ENCODE measurements at places on chromosomes 5 and 9.

DNA sequence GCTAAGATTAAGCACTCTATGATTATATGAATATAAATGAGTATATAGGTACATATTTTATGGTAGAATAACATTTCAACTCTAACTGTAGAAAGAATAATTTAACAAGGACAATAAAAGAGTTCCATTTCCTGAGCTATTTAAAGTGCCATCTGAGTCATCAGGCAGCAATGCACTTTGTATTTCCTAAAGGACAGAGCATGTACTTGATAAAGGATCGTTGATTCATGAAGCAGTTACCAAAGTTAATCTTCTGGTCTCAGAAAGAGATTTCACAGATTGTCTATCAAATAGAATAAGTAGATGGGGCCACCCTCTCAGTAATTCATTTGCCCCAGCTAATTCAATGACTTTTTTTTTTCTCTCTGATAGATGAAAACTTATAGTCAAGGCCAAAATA lies 747.8 kb downstream of the CDH18 start:
- no peak for DNase-seq

DNA sequence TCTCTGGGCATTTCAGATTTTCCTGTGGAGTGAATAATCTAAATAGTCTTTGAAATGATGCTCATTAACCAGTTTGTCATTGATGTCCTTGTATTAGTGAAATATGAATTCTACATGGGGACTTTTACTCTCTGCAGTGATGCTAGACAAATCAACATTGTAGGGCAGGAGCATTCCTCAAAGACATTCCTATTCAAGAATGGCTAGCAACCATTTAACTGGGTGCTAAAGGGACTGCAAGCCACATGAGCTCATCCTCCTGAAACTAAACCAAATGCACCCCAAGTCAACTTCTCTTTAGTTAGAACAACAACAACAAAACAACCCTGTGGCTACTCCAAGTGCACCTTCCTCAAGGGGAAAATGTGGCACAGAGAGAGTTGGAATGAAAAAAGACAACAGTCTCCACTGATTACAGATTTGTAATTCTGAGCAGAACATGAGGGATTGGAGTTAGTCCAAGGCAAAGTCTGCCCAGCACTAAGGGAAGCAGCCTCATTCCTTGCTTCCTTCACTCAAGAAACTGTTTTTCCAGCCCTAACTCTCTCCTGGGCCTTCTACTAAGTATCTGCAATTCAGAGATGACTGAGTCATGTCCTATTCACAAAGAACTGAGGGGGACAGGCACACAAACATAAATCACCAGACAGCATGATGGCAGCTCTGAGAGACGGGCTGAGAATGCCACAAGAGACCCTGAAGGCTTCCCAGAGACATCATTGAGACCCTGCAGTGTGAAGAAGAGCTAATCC lies 82.0 kb upstream of the WWC1 start:
- DNase-seq, result no peak

GRCh38 chr5:118325931-118326330 lies 662.4 kb downstream of the DTWD2 start:
- no peak for DNase-seq

DNA sequence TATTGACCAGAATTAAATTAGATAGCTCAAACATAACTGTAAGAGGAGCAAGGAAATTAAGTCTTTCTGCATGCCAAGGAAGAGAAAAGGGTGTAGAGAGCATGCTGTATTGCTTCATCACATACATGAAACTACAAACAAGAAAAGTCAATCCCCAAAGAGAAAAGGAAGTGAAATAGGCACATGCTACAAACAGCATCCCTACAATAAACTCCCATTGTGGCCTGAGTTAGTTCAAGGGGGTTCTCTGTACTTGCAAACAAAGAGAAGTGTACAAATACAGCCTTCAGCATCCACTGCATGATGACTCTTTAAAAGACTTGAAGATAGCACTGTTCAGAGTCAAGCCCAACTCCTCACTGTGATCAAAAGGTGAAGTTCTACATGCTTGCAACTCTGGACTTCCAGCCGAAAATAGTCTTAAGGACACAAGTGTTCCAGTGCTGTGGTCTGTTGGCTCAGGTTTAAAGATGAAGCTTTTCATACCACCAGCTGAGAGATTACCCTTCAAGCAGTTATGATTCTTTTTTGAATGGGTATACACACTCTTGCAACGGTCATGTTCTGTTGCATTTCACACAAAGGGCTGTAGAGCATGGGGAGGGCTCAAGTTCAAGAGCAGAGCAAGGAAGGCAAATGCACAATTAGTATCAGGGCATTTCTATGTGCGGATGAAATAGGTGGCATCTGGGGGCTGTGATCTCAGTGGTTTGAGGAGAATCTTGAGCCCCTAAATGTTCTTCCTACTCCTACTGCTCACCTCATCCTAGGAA lies 534.5 kb downstream of the EBF1 start:
- no peak for DNase-seq

DNA sequence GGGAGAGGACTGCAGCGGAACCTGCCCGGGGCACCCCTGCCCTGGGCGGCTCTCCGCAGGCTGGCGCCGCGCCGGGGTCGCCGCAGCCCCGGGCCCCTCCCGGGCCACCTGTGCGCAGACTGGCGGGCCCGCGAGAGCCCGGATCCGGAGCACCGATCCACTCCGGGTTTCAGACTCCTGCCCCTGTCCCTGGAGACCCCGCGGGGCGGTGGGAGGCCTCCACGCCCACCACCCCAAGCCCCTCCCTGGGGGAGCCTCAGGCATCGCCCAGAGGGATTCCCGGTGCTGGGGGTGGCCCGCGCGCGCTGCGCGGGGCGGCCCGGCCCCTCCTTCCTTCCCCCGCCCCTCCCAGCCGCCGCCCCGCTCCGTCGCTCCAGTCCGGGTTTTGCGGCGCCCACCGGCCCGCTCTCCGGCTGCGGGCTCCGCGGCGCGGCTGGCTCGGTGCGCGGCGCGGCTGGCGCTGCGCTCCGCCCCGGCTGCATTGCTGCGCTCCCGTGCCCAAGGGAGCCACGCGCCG lies at the start of gene UNC5A:
UNC5A (plus strand) TSS at position 479 of the 517 bp plus-strand sequence. CDS start 192 bp downstream, outside the sequence.
- no peak for DNase-seq

DNA sequence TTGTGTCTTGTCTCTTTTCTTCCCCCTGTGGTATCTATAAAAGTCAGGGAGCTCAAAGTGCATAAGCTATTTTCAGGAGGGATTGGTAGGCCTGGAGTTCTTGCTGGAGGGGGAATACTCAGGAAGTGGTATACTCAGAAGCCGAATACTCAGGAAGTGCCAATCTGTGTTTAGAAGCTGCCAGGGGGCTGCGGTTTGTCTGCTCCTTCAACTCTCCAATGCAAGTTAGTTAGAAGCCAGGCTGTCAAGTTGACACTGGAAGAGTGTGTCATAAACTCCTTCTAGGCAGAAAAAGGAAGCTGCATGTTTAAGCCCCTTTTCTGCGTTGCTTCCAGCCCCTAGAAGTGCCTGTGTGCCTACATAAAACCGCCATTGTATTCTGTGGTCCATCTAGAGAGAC lies 366.5 kb downstream of the TAF11L14 start:
- DNase-seq, result no peak

- no peak for DNase-seq
These were observed 4.5 kb downstream of the RNF208 start for GRCh38 chr9:137217276-137218211.

DNA sequence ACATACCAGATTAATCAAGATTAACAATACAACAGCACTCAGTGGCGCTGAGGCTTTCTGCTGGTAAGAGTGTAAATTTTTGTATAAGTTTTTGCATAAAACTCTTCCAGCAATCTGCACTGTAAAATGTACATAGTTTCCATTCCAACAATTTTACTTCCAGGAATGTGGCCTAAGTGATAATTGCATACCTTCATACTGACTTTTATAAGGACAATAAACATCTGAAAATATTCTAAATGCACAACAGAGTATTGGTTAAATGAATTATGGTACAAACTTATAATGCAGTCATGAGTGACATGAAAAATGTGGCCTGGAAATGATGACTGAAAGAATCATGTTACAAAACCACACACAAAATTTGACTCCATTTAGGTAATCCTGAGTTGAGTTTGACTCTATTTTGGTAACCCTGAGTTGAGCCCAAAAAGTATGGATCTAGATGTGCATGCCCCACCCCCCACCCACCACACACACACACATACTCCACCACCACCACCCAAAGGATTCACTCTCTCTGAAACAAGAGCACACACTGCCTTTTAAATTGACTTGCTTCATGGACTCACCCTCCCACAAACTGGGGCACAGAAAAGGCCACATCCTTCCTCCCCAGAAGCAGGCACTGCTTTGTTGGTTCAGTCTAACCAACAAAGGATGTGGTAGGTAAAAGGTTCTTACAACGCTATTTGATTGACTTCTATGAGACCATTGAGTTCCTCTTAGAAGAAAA lies 137.6 kb downstream of the SUSD1 start:
- DNase-seq, result peak; percentile 16

- DNase-seq, result no peak
These were observed 12.0 kb downstream of the PDGFRB start for GRCh38 chr5:150143350-150144245.

DNA sequence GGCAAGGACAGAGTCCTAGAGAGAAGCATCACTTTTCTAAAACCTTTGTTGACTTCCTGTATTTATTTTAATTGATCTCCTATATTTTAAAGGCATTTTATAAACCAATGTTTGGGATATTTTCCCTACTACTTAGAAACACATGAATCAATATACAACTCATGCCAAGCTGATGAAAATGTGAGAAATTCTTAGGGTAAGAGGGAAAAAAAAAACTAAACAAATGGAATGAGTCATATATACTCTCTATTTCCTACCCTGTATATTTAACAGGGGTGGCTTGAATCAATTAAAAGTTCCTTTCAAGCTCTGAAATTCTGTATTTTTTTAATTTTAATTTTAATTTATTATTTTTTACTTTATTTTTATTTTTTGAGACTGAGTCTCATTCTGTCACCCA lies 19.6 kb downstream of the BAAT start:
- DNase-seq, result no peak

DNA sequence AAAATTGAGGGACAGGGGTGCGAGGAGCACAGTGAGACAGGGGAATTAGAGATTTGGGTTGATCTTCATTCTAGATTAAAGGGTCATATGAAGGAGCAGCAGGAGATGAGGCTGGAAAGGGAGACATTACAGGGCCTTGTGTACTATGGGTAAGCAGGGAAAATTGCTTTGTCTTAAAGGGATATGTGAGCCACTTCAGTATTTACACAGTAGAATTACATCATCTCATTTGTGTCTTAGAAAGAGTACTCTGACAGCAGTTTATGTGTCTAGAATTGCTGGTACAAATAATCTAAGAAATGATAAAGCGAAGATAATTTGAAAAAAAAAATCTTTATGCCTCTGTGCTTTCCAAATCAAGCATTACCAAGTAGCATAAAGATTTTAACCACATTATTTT lies 287.0 kb upstream of the ARRDC3 start:
- no peak for DNase-seq

DNA sequence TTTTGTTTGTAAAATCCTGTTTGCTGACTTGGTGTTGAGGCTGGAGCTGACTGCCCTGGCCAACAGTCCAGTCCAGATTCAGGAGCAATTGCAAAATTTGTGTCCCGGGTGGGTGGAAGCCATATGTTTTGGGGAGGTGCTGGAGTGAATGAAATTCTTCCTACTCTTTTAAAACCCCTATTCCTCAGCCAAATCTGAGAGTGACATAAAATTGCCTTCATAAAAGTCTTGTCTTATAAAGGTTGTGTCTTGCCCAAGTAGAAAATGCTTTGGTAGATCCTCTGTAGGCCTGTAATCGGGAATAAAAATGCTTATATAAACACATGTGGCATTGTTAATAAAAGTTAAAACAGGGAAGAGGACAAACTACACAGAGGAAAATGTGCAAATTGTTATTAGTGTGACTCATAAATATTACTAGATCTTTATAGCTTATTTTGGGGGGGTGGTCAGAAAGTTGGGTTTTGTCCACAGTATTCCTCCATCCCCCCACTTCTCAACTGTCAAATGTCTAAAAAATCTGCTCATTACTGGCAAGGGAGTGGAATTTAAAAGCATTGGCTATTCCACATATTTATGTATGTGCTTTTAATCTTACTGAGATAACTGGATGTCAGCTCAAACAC lies 45.6 kb downstream of the NNT start:
- no peak for DNase-seq

DNA sequence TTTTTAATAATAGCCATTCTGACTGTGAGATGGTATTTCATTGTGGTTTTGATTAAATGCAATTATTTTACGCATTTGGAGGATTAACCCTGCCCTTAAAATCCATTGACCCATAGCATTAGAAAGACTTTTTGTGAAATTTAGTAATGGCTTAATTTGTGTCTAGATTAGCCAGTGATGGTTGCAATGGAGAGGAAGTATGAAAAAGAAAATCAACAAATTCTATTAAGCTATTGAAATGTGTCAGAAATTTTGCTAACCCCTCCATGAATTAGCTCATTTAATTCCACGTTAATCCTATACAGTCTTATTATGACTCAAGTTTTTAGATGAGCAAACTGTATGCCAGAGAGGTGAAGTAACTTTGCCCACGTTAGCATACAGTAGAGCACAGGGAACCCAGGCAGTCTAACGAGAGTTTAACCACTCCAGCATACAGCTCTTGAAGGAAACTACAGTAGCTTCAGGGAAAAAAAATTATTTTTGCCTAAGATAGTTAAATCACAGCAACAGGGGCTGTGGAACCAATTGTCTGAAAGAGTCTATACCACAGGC lies 158.2 kb upstream of the PPP2R2B start:
- DNase-seq, result no peak

DNA sequence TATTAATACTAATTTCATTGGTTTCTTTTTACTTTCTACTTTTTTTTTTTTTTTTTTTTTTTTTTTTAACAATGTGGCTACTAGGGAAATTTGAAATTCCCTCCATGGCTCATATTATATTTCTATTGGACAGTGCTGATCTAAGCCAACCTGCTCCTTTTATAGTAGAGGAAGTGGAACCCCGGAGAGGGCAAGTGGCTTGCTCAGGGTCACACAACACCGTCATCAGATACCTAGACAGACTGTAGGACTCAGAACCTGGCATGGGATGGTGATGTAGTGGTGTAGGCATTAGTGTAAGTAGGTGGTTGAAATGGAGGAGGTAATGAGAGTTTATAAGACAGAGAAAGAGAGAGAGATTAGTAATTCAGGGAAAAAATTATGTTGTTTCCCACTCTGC lies 10.8 kb downstream of the ZNF618 start:
- no peak for DNase-seq

DNA sequence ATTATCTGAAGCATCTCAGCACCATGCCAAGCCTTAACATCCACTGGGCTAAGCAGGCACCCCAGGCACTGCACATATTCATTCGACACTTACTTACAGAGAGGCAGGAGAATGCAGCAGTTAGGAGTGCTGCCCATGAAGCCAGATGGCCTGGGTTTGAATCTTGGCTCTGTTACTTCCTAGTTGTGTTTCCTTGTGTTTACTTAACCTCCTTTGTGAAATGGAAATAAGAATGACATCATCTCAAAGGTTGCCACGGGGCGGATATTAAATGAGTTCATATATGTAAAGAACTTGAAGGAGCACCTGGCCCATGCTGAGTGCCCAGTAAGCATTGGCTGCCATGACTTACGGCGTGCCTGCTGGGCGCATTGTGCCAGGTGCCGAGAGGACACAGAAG lies 565.2 kb downstream of the CDK5RAP2 start:
- DNase-seq, result no peak

DNA sequence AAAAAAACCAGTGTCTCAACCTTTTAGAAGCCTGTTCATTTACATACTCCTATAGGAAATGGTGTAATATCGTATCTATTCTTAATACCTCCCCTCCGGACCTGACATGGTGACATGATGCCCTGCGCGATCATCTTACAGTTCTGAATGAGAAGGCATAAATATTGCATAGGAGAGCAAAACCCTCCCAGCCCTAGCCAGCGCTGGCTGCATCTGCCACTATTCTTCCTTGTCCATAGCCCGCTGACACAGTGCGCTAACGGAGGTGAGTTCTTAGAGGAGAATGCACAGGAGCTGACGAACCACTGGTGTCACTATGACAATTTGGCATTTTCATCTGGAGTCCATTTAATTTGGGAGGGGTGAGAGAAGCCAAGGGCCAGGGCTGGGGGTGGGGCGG lies 290.1 kb downstream of the EFNA5 start:
- no peak for DNase-seq

Measured in stimulated activated CD8-positive, alpha-beta memory T cell treated with anti-CD3 and anti-CD28 coated beads, Interleukin-4, amount 100 ng/mL, for 1 hour (primary cell).